Upper lobe of left lung (tissue), 6 donors: ENCODE measurements at places on chromosomes 5 and 9.

DNA sequence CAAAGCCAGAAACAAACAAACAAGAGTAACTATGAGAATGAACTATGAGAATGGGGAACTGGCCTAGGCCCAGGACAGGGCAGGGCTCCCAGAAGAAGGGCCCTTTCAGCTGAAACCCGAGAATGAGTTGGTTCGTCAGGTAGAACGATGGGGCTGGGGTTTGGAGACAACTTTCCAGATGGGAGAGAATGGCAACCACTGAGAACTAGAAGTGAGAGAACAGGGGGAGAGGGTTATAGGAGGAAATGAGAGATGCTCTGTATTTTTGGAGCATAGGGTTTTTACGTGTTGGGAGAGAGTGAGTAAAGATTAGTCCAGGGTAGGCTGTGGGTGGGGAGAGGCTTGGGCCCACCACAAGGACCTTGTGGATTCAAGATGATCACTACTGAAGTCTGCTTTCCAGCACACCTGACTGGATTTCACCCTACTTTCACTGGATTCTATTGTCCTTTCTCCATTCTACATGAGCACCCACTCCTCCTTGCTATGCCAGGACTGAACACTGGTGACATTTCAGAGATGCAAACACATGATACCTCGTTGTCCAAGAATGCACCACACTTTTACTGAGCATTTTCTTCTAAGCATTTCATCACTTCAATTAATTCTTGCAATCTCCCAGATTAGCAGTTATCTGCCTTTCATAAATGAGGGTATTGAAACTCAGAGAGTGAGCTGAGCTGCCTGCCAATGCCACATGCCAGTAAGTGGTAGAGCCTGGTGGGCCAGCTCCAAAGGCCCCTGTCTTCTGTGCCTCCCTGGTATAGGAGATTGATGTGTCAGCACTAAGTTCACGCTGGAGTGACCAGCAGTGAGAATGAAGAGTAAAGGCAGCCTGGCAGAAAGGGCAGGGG, 3.2 kb upstream of the TMEM268 start:
- DNase-seq = no peak

DNA sequence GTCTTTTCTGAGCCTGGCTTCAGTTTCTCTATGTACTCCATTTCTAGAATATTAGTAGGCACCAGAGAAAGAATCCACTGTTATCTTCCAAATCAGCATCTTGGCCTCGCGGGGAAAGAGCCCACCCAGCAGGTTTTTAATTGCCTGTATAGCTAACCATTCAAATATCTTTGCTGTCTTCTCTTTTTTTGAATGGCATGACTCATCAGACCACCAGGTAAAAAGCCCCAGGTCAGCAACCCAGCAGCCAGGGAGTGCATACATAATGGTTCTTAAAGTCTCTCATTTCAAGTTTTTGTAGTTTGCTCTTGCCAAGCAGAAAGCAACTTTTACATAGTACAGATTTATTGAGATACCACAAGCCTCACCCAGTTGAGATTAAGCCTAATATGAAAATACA, 50.7 kb downstream of the TMEM167A start:
- no peak for DNase-seq

DNA sequence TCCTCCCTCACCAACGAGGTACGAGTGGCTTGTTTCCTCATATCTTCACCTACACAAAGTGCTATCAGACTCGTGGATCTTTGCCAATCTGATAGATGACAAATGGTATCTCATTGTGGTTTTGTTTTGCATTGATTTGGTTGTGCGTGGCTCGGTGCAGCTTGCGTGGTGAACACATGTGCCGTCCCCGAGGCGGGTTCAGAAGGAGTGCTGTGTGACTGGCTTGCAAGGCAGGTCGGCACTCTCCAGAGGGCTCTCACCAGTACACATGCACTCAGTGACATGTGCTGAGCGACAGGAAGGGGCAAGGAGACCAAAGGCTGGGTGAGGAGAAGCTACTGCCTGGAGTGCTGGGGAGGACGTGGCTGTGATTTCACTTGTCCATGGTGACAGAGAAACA, 95.3 kb upstream of the PITX1 start:
- DNase-seq = no peak

DNA sequence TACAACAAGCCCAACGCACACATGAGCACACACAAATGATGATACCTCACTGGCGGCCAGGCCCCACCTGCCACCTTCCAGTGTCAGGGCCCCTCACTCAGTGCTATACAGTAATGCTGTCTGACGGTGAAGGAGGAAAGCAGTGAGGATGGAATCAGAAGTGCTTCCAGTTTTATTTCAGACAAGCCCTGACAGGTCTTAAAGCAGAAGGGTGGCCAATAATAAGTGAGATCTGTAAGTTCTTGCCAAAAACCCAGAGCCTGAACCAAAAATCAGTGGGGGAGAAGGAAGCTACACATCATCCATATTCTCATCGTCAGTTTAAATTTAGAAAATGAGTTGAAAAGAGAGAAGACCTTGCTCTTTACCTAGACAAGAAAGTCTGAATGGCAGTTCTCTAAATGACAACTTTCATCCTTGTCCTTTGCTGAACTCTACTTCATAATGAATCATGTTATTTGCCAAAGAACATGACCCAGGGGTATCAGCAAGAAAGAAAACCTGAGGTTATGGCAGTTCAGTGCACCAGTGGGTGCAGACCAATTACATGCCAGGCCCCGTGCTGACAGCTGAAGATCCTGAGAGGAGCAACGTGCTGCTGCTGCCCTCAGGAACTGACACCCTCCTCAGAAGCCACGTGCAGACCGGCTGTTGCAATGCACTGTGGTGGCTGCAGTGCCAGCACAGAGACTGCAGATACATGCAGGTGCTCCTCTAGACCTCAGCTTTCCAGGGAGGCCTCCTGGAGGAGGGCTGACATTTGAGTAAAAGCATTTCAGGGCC, 118.7 kb downstream of the DROSHA start:
- no peak for DNase-seq

DNA sequence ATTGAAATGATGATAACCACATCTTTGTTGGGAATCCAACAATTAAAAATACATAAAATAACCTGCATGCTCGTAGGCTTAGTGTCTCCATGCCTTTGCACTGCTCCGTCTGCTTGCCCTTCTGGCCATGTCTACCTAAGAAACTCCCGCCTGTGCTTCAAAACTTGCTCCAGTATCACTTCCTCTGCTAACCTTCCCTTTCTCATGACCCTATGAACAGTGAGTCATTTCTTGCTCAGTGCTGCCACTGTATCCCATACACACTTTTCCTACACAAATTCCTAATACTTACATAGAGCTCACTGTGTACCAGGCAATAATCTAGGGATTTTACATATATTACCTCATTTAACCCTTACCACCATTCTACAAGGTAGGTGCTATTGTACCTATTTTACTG, 33.5 kb downstream of the TMEM245 start:
- DNase-seq = no peak

GRCh38 chr5:33227746-33228145, 213.0 kb upstream of the TARS1 start:
- no peak for DNase-seq

DNA sequence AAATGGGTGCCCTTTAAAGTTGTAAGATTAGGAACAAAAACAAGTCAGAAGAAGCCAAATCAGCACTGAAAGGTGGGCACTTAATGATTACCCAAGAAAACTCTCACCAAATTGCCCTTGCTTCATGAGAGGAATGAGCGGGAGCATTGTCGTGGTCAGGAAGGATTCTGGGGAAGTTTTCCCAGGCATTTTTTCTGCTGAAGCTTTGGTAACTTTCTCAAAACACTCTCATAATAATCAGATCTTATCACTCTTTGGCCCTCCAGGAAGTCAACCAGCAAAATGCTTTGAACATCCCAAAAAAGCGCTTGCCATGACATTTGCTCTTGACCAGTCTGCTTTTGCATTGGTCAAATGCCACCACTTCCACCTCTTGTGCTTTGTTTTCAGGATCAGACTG, 10.4 kb upstream of the PCDHGC3 start:
- DNase-seq = no peak

DNA sequence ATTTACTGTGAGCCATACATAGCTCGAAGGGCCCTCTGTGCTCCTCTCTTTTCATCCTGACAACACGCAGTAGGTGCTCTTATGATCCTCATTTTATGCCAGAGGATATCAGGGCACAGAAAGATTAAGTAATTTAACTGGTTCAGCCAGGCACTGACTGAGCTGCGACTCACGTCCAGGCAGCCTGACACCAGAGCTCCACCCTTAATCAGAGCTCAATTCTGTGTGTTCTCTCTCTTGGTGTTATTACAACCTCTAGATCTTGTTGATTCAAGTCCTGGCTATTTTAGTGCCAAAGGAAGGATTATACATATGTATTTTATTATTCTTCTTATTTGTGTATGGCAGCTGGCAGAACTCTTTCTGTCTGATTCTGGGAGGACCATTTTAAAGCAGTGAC, 59.7 kb downstream of the OSMR start:
- DNase-seq = no peak

DNA sequence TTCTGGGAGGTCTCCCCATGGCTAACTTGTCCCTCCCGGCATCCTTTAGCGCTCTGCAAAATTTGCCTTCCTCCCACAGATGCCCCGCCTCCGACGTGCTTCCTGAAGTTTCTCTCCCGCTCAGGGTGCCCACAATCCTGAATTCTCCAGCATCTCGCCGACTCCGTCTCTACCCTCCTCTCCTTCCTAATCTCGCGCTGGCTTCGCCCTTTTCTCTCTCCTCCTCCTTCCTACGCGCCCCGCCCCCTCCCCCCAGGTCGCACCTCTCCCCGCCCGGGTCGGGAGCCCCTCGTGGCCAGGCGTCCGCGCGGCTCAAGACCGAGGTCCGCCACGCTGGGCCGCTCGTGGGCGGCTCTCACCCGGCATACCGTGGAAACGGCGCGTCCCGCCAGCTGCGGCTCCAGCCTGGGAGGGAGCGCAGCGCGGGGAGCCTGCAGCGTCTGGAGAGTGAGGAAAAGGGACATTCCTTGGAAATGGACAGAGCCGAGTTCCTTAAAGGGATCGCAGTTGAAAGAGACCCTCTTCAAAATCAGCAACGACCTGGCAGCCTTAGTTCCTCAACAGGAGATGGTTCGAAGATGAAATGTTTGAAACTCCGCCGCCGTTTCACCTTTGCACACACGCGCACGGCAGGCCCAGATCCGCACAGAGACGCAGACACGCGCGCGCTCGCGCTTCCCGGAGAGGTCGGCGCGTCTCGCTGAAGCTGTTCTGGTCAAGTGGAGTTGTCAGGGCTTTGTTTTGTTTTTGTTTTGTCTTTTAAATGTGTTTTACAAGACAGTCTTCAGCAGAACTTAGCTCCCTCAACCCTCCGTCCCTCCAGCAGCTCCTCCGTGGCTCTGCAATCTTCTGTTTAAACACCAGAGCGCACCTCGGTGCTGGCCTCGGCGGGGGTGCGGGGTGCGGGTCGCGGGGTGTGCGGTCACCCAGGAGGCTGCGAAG, 5.0 kb upstream of the IRX2 start:
- DNase-seq = peak; percentile 74

DNA sequence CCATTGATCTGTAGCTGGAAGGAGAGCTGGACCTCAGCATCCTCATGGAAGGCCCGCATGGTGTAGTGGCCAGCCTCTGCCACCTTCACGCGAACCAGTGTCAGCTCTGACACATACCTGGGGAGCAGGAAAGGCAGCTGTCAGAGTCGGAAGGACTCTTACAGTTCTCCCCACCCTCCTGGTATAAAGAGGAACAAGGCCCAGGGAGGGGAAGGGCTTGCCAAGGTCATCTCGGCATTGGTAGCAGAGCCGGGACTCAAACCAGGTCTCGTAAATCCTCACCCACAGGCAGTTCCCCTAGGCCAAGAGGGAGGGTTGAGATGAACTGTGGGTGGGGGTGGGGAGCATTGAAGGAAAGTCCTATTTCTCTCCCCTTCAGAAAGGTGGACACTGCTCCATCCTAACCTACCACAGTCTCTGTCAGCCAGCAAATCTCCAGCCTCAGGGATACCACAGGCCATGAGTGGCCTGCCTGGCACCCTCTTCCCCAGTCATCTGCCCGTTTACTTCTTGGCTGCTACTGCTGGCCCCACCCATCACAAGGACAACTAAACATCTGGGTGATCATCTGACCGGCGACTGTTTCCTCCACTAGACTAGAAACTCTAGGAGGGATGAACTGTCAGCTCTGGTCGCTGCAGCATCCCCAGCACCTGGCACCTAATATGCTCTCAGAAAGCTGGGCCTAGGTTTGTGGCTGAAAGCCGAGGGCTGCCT, 23.5 kb downstream of the PDGFRB start:
- no peak for DNase-seq

GRCh38 chr5:64691291-64691690, 988 bp downstream of the SHISAL2B start:
- DNase-seq = no peak

- no peak for DNase-seq
Observed at GRCh38 chr5:115069087-115069968, 100.4 kb downstream of the TRIM36 start.

DNA sequence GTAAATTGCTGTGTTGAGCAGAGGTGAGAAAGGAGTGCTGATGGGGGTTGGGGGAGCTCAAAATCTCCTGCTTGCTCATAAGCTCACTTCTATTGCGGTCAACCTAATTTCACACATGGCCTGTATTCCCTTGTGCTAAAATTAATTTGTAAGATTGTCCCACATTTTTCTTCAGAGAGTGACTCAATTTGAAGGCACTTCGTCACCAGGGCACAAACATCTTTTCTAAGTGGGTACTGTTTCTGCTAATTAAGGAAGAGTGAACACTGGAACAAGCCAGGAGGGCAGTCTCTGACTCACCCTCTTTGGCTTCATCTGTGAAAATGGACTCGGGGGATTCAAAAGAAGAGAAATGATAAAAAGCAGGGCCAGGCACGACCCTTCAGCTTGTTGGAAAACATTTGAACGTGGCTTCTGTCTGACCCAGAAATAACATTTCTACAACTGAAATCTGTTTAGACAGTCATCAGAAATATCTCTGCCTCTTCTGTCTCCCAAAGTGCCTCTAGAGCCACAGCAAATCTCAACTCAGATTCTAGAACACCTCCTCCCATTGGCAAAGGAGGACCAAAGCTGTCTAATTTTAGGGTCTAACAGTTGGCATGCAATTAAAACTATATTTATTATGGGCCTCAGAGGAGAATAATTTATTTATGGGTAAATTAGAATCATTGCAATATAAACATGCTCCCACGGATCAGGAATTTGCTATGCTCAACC, 49.8 kb downstream of the FEM1C start:
- DNase-seq = no peak
